ENCODE measurements at places on chromosomes 13 and 19.

GRCh38 chr19:33888665-33889064, 92.0 kb downstream of the KCTD15 start:
- DNase-seq: no peak

DNA sequence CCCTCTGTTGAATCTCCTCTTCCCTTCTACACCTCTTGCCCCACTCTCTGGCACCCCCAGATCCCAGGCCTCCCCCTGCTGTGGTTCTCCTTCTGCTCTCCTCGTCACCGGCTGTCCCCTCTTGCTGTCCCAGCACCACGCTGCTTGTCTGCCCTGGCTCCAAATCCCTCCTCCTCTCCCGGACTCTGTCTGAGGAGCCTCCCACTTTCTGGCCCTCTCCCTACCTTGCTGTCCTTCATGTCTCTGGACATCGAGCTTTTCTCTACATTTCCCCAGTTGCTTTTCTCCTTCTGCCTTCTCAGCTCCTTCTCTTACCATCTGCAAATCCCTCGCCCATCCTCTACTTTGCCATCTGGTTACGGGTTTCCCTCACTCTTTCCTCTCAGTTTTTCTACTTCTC, 1.2 kb downstream of the ZNF347 start:
- DNase-seq: no peak

GRCh38 chr13:65168026-65168425, 2062.1 kb downstream of the PCDH9 start:
- DNase-seq: no peak

GRCh38 chr13:97411984-97412383, 22.0 kb upstream of the RAP2A start:
- DNase-seq: no peak

DNA sequence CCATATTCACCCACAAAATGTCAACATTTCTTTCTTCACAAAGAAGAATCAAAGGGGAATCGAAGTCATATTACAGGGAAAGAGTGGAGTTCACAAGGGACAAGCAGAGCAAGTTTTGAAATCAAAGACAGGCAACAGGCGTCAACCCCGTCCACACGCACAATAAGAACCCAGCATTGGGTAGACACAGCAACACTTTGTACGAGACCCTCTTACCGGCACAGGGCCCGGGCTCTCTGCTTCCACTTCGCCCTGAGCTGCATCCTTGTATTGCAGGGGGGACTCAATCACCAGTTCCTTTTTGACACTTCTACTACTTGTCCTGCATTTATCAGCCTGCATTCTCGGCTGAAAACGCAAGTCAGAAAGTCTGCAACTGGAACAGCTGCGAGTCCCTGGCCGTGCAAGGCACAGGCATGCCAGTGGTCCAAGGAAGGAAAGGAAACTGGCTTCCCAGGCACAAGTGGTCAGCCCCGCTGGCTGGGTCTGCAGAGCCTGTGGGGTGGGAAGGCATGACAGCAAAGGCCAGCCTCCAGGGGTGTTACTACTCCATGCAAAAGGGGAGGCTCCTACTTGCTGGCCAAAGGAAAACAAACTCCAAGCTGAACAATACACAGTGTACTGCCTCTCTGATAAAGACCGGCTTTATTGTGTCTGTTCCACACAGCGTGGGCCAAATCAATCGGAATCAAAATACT, at the start of gene DOCK9:
TSS of gene DOCK9 (minus strand) at position 497 of the 698 bp plus-strand sequence. CDS start at position 342, 155 bp downstream.
- DNase-seq: no peak

GRCh38 chr13:104357672-104358354, 1291.6 kb upstream of the SLC10A2 start:
- DNase-seq: no peak

DNA sequence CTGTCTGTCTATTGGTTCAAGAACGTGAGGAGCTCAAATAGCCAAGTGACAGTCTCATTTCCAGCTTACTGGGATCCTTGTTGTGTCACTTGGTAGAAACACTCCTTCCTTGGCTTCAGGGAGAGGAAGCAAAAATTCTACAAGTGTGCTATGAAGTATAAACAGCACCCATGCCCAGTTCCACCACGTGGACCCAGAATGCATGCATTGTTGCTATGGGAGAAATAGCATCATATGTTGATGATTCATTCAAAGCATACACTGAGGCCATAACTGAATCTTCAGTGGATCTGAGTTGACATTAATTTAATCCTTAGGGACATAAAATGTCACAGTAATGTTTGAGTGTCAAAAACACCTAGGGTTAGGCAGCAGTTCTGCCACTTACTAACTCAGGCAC, 199.0 kb upstream of the RXFP2 start:
- no peak for DNase-seq

DNA sequence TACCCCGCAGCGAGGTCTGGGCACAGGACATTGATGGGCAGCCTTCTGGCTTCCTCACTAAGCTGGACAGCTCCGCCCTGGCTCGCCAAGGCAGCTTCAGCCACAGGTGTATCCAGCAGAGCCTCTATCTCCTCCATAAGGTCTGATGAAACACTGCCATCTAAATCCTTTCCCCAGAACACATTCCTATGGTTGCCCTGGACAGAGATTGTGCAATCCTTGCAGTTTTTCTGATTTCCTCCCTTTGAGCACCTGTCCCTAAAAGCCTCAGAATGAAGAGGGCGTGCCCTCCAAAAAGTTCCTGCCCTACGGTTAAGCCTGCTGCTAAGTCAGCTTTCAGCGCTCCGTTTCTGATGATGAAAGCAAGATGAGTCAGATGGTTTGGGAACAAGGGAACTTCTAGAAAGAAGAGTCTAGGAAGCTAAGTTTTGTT, 21.0 kb downstream of the CLEC4M start:
- no peak for DNase-seq

- DNase-seq: no peak
These were observed 2.8 kb upstream of the LMO7 start for GRCh38 chr13:75633285-75633684.

DNA sequence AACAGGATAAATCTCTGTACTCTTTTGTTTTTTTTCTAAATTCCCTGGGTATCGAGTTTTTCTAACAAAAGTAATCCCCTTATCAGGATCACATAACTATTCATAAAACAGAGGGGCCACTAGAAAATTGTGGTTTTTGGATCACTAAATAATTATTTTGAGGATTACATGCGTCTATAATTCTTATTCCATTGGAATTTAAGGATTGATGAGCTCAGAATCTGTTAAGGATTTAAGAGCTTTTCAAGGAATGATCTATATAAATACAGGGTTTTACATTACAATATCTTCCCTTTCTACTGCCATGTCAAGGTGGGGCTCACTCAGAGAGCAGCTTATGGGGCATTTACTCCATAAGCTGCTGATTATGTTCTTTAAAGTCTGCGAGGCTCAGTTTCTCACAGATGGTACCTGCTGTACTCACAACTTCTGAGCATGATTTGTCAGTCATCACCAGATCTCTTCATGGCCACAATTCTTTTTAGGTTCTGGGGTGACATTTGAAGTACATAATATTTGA, 449.8 kb downstream of the PCDH17 start:
- no peak for DNase-seq

DNA sequence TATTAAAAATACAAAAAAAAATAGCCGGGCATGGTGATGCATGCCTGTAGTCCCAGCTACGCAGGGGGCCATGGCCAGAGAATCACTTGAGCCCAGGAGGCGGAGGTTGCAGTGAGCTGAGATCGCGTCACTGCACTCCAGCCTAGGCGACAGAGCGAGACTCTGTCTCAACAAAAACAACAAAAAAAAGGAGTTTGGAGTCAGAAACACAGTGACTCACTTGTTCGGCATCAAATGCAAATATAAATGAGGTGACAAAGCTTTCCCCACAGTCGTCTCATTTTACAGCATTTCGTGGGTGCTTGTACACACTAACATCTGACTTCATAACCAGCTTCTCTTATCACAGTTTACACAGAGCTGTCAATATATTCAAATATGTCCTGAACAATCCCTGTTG, 11.0 kb downstream of the ZNF665 start:
- DNase-seq: no peak

Measured in NCI-H526 treated with DMSO at 0.1 percent for 48 hours (cell line).